Left hindlimb (tissue), 1 donor: ENCODE measurements at places on chromosomes 2 and 18.

- DNase-seq, result no peak
Measured at GRCh38 chr2:62944362-62944761, 106.3 kb upstream of the OTX1 start.

DNA sequence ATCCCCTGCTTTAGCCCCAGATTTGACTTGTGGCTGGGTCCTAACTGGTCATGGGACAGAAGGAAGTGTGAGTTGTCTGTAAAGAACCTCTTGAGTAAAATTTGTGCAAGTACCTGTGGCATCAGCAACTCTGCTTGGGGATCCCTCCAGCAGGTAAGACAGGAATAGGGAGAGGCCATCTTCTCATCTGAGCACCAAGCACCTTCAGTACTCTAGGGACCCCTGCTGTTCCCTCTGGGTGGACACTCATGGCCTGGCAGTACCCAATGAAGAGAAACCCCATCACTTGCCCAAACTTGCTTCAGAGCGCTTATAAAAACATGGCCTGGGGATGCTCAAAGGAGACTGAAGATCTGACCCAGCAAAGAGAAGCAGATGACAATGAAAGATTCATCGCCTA, 297.8 kb downstream of the SP3 start:
- no peak for DNase-seq

- no peak for DNase-seq
Measured at GRCh38 chr2:309954-310510, 22.1 kb upstream of the ALKAL2 start.

GRCh38 chr18:70044632-70045031, 97.0 kb upstream of the CD226 start:
- DNase-seq, result no peak

- DNase-seq, result no peak
Measured at GRCh38 chr18:36769172-36769571, 59.6 kb downstream of the TPGS2 start.

GRCh38 chr2:219722276-219722879, 94.9 kb downstream of the SLC4A3 start:
- no peak for DNase-seq

- DNase-seq, result no peak
Measured at GRCh38 chr2:240730501-240731177, 39.0 kb downstream of the AQP12A start.

DNA sequence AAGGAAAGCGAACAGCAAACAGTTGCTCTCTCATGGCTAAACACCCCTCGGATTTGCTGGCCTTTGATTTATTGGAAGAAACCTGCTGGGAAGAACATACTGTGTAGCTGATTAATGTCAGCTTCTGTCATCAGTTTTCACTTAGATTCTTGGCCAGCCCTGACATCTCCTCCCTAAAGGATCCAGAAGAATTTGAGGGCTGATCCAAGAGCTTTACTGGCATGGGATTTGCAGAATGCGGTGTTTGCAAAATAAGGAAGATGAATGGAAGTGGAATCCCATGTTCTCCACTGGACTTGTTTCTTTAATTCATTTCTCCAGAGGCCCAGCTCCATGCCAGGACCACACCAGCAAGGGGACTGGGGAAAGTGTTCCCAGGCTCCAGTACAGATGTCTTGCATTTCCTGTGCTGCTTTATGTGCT, 80.5 kb downstream of the RDH14 start:
- DNase-seq, result peak; percentile 67

GRCh38 chr2:144323946-144324345, 196.0 kb downstream of the ZEB2 start:
- no peak for DNase-seq
